ENCODE measurements at places on chromosomes 4 and X.

- no peak for DNase-seq
Measured at GRCh38 chr4:147794314-147794680, 62.4 kb downstream of the ARHGAP10 start.

DNA sequence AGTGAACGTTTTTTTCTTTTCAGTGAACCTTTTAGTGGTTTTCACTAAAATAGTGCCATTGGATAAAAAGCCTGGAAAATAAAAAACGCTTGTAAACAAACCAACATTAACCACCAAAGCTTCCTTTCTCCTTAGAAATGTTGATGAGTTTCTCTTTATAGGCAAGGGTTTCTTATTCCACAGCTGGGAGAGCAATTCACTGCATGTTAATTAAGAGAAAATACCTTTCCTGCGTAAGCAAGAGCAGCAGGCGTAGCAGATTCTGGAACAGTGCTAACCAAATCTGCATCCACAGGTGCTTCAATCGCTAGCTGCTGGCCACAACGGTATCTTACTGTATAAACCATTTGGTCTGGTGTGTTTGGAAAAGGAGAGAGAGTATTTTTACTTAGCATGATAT lies 13.3 kb upstream of the AASDH start:
- no peak for DNase-seq

- no peak for DNase-seq
Measured at GRCh38 chr4:110480746-110481271, 4.9 kb downstream of the ENPEP start.

DNA sequence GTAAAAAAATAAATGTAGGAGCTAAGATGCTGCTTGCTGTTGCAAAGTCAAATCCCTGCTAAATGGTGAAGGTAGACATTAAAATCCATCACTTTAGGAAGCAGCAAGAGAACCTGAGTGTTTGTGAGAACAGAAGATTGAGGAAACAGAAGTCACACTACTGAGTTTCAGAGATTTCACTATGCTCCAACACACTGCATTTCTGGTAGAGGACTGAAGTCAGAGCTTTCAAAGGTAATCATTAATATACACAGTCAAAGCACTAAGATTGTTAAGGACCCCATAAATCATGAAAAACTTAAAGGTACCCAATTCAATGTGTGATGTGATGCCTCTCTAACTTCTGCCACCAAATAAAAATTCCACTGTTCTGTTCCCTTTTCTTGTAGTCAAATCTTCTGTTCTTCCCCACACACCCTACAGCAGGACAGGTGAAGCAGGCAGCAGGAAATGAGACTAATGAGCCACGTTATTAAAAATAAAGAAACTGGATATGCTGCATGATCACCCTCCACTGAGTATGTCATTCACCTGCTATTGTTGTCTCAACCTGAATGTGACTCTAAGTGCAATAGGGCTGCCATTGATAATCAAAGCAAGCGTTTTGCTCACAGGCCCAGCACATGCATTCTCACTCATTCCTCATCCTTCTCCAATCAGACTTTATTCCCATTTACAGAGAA lies 28.9 kb upstream of the APELA start:
- no peak for DNase-seq

DNA sequence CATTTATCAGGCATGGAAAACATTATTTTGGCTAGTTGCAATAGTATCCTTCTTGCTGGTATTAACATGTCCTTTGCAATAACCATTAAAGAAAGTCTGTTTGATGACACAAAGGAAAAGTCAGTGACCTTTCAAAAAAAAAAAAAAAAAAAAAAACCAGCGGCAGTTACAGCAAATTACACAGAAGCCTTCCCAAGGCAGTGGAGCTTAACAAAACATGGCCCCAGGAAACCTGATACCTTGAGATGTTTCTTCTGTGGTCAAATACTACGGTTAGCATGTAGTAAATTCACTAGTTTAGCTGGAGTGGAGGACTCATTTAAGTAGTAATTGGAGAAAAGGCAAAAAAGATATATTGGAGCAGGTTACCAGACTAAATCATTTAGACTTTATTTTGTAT lies 359.1 kb downstream of the DACH2 start:
- no peak for DNase-seq

DNA sequence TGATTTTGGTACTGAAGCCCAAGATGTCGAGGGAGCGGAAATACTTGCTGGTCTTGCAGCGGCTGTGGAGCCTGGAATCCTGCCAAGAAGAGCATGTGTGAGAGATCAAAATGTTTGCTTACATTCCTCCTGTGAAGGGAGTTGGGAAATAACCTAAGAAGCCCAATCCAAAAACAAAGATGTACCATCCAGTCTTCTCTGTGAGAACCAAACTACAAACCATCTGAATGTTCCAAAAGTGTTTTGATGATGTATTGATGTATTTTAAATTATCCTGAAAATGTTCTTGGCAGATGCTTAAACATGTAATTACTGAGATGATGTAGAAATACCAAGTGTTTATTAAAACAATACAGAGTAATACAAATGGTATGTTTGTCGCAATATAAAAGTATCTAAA lies 10.1 kb upstream of the ADH1A start:
- DNase-seq, result no peak

DNA sequence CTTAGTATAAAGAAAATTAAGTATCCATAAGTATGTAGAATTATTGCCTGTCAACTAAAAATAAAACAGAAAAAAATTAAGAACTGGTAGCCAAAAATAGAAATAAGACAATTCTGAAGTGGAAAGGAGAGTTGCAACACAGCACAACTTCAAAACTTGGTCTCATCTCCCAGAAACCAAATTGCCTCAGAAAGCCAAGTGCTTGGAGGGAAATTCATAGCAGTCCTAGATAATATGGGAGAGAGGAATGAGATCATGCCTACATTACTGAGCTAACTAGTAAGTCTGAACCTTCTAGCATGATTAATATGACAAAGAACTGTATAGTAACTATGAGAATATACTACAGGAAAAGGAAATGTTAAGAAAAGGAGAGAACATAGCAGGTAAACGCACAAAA lies 256.5 kb downstream of the LDB2 start:
- DNase-seq, result no peak

- DNase-seq, result no peak
Measured at GRCh38 chr4:60259781-60260180, 940.3 kb upstream of the ADGRL3 start.

GRCh38 chr4:51868449-51868847 lies 25.5 kb downstream of the DCUN1D4 start:
- no peak for DNase-seq

GRCh38 chr4:36249610-36250009 lies 5.3 kb upstream of the ARAP2 start:
- no peak for DNase-seq

- DNase-seq, result no peak
Measured at GRCh38 chr4:100511896-100512295, 5.9 kb downstream of the EMCN start.

DNA sequence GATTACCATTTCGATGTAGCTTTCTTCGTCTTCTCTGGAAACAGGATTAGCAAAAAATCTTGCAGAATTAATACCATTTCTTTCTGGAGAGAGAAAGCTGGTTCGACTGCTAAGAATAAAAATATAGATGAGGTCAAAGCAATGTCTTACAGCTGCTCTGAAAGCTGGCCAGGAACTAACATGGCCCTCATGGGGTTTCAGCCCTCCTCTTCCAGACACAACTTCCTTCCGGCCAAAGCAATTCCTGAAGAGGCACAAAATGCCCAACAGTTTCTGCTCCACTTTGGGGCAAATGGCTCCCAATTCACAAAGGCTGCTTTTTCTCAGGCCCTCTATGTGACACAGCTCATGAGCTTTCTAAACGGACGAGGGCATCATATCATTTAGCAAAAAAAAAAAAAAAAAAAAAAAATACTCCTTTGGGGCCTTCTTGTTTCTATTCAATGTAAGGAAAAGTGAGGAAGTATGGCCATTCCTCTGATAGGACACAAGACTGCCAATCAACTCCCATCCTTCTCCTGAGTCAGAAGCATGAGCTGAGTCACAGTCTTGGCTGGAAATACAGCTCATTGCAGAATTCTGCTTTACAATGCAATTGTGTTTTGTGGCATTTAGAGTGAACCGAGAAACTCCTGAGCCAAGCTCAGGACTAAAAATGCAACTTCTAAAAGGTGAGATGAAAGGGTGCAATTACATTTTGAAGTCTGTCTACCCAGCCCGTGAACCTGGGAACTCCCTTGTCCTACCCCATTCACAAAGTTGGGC lies 42.7 kb upstream of the CTAG2 start:
- no peak for DNase-seq

- no peak for DNase-seq
Measured at GRCh38 chr4:40186665-40187014, 10.2 kb upstream of the RHOH start.

DNA sequence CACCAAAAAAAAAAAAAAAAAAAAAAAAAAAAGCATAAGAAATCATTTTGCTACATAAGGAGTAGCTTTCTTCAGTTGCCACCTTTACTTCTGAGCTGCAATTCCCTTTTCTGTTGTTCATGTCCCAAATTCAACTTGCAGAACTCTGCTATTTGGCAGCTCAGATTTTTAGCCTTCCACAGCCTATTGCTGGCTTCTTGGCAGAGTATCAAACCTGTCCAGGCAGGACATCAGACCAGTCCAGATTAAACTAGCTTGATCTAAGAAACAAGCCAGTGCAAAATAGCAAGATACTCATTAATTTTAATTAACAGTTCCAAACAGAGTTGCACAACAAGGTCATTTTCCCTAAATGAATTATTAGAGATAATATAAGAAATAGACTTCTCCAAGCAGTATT lies 123.6 kb upstream of the NR3C2 start:
- DNase-seq, result no peak

DNA sequence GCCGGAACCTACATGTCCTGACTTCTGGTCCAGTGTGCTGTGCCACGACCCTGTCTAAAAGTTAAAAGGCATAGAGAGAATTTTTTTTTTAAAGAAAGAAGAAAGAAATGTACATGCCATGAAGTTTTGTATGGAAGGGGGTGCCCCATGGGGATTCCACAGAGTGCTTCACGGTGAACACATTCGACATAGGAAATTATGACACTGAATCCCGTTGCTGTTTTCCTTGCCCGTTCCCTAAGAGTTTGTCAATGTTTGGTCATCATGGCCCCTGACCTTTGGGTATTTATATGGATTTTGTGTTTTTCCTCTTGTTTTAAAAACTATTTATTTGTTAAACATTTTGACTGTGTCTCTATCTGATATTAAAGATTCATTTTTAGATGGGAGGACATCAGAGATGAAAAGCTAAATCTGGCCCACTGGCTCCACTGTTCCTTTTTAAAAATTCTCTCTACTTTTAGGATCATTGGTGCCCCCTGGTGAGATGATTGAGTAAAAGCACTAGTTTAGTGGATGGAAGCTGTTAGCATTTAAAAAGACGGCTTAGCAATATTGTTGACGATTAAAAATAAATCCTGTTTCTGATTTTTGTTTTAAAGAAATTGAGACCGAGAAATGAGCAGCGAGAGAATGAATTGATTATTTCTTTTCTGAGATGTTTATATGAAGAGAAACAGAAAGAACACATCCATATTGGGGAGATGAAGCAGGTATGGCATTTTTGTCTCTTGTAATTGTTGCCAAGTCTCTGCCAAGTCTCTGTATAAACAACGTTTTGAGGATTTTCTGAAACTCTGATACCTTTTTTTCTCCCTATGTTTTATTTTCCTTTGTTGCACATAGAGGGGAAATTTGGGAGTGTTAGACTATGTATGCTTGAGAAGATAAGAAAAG lies 75.0 kb downstream of the PTTG2 start:
- no peak for DNase-seq

DNA sequence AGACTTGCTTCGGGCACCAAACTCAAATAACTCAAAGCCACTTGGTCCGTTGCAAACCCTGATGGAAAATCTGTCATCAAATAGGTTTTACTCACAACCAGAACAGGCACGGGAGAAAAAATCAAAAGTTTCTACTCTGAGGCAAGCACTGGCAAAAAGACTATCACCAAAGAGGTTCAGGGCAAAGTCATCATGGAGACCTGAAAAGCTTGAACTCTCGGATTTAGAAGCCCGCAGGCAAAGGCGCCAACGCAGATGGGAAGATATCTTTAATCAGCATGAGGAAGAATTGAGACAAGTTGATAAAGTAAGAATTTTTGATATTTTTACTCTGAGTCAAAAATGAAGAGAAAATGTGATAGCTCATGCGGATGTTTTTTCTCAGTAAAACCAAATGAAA lies 87.2 kb downstream of the NRK start:
- no peak for DNase-seq

GRCh38 chrX:21926527-21927278 lies 13.8 kb upstream of the SMS start:
- no peak for DNase-seq

GRCh38 chrX:47224266-47224895 lies 5.9 kb downstream of the CDK16 start:
- DNase-seq, result no peak

GRCh38 chrX:147646949-147647723 lies 264.6 kb upstream of the FMR1 start:
- no peak for DNase-seq

GRCh38 chr4:78370631-78371372 lies 180.8 kb upstream of the ANXA3 start:
- DNase-seq, result no peak

DNA sequence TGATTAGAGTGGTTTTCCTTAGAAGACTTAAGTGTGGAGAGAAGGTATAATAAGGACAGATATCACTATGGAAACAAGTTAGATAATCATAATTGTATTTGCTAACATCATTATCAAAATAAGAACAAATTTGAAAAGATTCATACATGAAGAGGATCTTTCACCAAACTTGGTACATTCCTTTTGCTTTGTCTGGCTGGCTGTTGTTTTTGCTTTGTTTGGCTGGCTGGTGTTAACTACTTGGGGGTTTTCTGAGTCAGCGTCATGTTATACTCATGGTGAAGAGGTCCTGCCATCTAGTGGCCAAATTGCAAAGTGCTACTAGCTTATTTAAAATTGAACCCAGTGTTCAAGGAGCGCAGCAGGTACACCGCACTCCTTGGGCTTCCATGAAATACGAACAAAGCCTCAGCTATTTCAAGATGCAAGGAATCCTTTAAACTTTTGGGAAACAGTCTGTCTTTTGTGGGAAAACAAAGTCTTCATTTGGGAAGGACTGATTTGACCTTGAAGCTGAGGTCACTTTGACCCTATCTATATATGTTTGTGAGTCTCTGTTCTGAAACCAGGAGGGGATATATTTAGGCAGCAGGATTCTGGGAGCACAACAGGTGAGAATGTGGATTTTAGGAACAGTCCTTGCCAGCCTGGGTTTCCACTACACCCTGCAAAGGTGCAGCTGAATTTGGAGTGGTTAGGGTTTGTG lies 129.7 kb downstream of the PLS3 start:
- DNase-seq, result peak; percentile 53

- DNase-seq, result peak; percentile 54
Measured at GRCh38 chr4:15649914-15650545, 5.1 kb downstream of the FBXL5 start.

DNA sequence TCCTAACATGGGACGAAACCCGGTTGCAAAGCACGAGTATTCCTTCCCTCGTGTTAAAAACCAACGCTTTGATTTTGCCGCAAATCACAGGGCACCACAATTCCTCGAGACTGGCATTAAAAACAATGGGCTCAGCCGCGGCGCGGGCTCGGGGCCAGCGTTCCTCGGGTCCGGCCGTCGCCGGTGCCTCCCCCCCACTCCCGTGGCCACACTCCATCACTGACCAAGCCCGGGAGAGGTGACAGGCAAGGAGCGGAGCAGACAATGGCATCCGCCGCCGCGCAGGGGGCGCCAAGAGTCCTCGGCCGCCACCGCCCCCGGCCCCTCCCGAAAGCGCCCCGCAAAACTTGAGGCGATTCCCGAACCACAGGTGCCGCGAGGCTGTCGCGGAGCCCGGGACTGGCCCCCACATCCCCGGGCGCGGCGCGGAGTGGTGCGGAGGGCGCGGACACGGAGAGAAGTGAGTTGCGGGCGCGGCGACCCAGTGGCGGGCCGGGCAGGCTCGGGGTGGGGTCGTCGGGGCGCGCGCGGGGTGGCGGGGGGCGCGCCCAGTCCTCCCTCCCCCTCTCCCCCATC lies 445 bp downstream of the AP1S2 start:
- peak; percentile 66 for DNase-seq
